ENCODE measurements at places on chromosomes 1 and 21.

GRCh38 chr21:29453511-29453910 lies 154.8 kb downstream of the BACH1 start:
- no peak for DNase-seq

- DNase-seq: no peak
These were observed 64.0 kb upstream of the TARDBP start for GRCh38 chr1:10948463-10948775.

- no peak for DNase-seq
These were observed 455 bp downstream of the BSDC1 start for GRCh38 chr1:32393832-32394140.

DNA sequence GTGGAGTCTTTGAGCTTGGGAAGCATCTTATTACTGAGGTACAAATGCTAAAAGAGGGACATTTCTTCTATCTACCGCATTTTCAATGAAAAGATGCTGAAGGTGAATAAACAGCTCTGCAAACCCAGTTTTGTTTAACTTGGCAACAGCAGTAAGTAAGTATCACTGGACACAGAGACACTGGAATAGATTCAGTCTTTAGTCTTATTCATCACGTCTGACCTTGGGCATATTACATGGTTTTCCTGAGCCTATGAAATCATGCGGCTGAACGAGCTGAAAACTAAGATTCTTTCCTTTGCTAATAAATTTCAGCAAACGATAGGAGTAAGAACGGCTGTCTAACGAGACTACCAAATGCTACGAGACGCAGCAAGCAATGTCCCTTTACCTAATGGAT lies 207.4 kb downstream of the GABPA start:
- no peak for DNase-seq

GRCh38 chr1:60765204-60765603 lies 317.2 kb upstream of the NFIA start:
- DNase-seq: no peak

- DNase-seq: no peak
These were observed 234.4 kb downstream of the RERE start for GRCh38 chr1:8583031-8583430.

DNA sequence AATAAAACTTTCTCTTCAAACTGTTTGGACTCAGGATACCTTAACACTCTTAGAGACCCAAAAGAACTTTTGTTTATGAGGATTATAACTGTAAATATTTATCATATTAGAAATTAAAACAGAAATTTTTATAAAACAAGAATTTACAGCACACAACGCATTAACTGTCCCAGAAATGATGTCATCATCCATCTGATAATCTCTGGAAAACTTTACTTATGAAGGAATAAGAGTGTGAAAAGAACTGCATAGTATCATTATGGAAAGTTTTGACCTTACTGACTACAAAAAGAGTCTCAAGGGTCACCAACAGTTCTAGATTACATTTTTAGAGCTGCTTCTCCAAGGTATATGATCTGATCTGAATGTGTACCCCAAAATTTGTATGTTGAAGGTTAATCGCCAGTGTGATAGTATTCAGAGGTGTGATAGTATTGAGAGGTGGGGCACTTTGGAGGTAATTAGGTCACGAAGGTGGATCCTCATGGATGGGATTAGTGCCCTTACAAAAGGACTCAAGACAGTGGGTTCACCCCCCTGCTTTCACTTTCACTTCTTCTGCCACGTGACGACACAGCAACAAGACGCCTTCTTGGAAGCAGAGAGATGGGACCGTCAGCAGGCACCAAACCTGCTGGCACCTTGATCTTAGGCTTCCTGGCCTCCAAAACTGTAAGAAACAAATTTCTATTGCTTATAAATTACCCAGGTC lies 95.7 kb upstream of the NR5A2 start:
- DNase-seq: no peak

DNA sequence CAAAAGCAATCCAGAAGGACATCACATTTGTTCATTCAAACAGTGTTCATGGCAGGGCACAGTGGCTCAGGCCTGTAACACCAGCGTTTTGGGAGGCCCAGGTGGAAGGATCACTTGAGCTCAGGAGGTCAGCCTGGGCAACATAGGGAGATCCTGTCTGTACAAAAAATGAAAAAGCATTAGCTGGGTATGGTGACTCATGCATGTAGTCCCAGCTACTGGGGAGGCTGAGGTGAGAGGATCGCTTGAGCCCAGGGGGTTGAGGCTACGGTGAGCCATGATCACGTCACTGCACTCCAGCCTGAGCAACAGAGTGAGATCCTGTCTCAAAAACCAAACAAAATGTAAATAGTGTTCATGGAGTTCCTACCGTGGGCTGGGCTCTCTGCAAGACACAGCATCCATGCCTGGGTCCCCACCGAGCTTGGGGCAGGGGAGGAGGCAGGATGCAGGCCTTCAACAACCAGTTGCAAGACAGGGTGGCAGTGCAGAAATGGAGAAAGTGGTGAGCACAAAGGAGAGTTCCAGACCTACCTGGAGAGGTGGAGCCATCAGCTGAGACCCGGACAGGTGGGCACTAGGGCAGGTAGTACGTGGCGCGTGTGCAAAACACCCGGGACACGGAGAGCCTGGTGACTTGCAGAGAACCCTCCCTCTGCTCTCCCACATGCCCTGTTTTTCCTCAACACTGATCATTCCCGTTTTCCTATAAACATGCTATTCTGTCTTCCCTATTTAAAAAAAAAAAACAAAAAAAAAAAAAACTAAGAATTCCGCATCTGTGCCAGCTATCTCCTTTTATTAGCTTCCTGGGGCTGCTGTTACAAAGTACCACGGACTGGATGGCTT lies 138.9 kb downstream of the TOMM20 start:
- DNase-seq: no peak

GRCh38 chr1:205983925-205984725 lies 19.1 kb downstream of the RAB7B start:
- DNase-seq: peak; percentile 29

GRCh38 chr1:151406176-151406575 lies 6.8 kb downstream of the PSMB4 start:
- no peak for DNase-seq

- DNase-seq: no peak
These were observed 44.4 kb downstream of the RAP1GAP start for GRCh38 chr1:21624571-21625389.

- no peak for DNase-seq
These were observed 1136.8 kb upstream of the ADGRL4 start for GRCh38 chr1:80143361-80143760.

GRCh38 chr1:163866564-163866963 lies 544.8 kb downstream of the NUF2 start:
- DNase-seq: no peak

DNA sequence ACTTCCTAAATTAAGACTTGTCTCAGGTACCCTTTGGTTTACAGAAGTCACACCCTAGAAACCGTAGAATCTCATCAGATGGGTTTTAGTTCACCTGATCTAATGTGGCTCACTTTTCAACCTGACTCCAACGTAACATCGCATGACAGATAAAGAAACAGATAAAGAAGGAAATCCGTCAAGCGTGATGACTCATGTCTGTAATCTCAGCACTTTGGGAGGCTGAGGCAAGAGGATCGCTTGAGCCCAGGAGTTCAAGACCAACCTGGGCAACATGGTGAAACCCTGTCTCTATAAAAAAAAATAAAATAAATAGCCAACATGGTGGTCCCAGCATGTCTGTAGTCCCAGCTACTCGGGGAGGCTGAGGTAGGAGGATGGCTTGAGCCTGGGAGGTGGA lies 97.3 kb downstream of the SPSB1 start:
- no peak for DNase-seq

DNA sequence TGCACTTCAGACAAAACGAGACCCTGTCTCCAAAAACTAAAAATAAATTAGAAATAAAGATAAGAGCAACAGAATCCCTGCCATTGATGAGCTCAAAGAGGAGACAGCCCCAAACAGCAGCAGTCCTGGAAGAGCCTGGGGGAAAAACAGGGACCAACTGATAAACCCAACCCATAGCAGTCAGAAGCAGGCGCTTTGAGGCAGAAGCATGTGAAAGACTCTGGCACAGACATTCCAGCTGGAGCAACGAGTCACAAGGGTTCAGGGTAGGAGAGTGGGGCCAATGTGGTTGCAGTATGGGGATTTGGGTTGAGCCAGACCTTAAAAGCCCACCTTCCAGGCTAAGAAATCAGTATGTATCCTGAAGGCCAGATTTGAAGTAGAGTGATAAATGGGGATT lies 78.5 kb downstream of the MPZL1 start:
- DNase-seq: no peak

DNA sequence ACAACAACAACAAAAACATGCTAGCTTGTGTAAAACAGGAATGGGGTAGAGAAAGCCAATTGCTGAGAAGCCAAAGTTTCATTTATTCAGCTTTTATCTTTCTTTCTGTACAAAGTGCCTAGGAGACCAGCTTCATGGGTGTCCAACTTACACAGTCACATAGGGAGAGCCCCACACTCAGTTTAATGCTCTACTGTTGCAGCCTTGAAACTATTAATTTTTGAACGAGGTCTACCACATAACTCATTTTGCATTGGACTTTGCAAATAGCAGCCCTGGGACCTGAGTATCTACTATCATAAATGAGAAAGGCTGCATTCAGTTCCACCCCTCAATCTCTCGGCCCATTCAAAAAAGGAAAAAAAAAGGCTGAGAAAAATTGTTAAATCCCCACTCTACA lies 98.8 kb downstream of the ZNF644 start:
- no peak for DNase-seq

DNA sequence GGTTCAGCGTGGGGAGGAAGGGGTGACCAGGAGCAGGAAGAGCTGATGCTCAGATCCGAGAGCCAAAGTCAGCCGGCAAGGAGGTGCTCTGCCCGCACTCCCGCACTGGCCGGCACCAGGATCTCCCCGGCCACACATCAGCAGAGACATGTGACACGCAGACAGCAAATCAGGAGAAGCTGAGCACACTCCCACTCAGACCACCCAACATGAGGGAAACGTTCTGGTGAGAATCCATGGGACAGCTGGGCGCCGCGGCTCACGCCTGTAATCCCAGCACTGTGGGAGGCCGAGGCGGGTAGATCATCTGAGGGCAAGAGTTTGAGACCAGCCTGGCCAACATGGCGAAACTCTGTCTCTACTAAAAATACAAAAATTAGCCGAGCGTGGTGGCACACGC lies 18.6 kb upstream of the PTTG1IP start:
- DNase-seq: no peak

- no peak for DNase-seq
These were observed 2.4 kb downstream of the CA14 start for GRCh38 chr1:150259758-150260669.

DNA sequence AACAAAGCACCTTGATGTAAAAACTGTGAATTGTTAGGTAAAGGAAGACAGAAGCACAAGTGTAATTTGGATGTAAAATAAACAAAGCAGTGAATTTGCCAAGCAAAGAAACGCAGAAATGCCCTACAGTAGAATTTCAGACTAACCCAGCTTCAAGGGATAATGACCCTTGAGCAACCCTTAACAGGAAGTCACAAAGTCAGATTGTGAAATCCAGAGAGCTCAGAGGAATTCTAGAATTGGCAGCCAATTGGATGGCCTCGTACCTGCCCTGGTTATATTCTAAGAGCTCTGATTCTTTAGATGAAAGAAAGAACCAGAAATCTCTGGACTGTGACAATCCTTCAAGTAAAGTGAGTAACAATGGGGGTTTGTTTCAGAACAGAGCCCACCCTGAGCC lies 152.7 kb upstream of the CHRM3 start:
- DNase-seq: no peak

DNA sequence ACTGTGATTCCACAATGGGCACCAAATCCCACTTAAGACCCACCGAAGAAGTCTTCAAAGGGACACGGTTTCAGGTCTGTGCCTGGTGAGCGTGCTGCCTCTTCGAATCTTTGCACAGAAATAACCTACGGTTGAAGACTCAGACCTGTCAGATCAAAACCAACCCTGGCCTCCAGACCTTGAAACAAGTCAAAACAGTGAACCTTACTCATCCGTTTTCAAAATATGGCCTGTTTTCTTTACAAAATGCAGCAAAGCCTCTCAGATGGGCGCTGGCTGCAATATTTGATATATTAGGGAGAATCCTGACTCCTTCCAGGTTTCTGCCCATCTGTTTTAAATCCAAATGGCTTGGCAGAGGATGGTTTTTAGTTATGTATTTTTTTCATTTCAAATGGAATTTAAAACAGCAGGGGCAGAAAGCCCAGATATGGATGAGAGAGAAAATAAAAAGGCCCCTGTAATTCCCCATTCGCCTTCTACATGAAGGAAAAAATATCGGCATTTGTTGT lies 14.0 kb downstream of the JUN start:
- DNase-seq: no peak

- no peak for DNase-seq
These were observed 158.2 kb upstream of the KLHDC7A start for GRCh38 chr1:18322368-18323032.

- no peak for DNase-seq
These were observed 458.2 kb upstream of the DAB1 start for GRCh38 chr1:57882072-57882471.

DNA sequence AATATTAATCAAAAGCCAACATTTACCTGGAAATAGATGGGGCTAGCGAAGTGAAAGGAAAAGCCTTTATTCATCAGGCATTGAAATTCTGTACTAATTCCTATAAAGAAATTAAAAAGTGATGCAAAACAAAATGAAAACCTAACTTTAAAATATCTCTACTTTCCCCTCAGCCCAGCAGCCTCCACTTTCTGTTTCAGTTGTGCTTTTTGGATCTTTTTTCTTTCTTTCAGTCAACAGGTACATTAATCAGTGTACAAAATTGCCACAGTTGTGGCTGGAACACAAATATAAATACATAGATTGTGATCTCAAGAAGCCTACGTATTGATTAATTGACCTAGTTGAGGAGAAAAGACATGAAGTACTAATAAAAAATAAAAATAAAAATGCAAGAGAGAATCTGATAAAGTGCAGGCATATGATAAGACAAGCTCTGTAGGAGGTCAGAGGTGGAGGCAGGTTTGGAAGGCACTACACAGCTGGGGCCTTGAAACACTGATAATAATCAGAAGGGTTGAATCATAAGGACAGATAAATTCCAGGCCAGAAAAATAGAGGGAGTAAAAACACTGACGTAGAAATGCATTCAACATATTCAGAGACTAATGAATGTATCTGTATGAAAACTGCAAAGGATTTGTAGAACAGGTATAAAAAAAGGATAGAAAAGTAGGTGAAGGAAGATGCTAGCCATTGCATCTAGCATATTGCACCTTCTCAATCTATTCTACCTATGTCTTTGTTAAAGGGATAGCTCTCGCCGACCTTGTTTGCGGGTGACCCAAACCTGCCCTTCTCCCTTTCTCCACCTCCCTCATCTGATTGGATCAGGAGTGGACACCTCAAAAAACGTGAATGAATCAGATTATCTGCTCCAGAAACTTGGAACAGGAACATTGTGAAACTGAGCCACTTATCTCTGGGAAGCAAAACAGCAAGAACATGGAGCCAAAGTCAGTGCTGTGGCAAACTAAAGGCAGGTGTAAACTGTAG lies 607.8 kb upstream of the ADGRL2 start:
- no peak for DNase-seq

GRCh38 chr1:7930645-7931445 lies 9.8 kb downstream of the TNFRSF9 start:
- DNase-seq: no peak

All from smooth muscle cell of the brain vasculature (primary cell).